ENCODE measurements at places on chromosomes 4 and X. TPM values are rescaled to one million over a fixed set of nuclear protein-coding genes. Genes with fewer than 3 reads are reported as not detected.
A peak's percentile ranks its signal among the peaks of the same experiment; 100 is the strongest.

CYLC1 gene
- not detected for polyA plus RNA-seq

KCNIP4 gene
- not detected for polyA plus RNA-seq

CT45A1 gene
- polyA plus RNA-seq = not detected

XAGE1A gene
- not detected for polyA plus RNA-seq

ARHGAP36 gene
- not detected for polyA plus RNA-seq

SPANXD gene
- not detected for polyA plus RNA-seq

TRIM60 gene
- not detected for polyA plus RNA-seq

DNA sequence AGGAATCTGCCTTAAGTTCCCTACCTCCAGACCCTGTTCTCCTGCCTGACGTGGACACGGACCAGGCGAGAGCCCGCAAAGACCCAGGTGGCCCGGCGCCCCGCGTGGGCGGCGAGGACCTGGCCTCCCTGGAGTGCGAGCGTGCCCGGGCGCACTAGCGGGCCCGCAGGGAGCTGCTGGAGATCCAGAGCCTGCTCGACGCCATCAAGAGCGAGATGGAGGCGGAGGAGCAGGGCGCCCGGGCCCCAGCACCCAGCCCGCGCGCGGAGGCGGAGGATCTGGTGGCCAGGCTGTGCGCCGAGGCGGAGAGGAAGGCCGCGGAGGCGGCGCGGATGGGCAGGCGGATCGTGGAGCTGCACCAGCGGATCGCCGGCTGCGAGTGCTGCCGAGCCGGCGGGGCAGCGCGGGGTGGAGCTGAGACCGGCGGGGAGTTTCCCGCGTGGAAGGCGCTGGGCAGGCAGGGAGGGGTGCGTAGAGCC lies 18.2 kb downstream of the MRFAP1 start:
- no peak for DNase-seq
- no peaks in the 10 kb centered on the region for H3K36me3 ChIP-seq
- H3K27me3 ChIP-seq = peaks cover 8% of the 10 kb centered on the region
- no peak overlapping the region for H3K27ac ChIP-seq
- peak overlapping the region; percentile 51 for H3K4me3 ChIP-seq
- H3K4me1 ChIP-seq = peaks cover 5% of the 10 kb centered on the region

DNA sequence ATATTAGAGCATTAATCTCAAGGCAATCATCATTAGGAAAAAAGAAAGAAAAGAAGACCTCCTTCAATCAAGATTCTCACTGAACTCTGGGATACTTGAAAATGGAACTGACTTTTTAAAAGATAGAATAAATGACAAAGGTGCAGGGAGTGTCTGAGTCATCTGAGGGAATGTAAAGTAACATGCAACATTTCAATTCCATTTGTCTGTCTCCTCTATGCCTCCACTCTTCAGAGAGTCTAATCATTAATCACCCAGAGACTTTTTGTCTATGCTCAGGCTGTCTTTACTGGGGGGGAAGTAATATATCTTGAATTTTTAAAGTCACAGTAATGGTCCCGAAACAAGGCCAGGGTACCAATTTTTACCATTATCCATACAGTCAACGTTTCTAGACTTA lies 55.0 kb upstream of the PACRGL start:
- H3K27me3 ChIP-seq = no peaks in the 10 kb centered on the region
- no peak overlapping the region for H3K4me3 ChIP-seq
- H3K4me1 ChIP-seq = no peaks in the 10 kb centered on the region
- DNase-seq = no peak
- H3K36me3 ChIP-seq = no peaks in the 10 kb centered on the region

DNA sequence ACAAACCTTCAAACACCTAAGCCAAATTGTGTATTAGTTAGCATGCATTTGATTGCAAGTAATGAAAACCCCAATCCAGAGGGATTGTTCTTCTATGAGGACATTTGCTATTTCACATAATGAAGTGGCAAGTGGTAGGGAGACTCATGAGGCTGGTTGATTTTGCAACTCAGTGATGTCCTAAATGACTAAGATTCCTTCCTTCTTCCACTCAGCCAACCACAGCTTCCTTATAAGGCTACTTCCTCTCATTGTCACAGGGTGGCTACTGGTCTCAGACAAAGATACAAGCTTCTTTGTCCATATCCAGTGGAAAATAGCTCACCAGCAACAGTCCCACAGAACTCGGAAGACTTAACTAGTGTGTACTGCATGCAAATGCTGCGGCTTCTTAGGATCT lies 5.3 kb upstream of the OTC start:
- H3K4me3 ChIP-seq = no peak overlapping the region
- H3K27ac ChIP-seq = no peak overlapping the region
- no peaks in the 10 kb centered on the region for H3K4me1 ChIP-seq

DNA sequence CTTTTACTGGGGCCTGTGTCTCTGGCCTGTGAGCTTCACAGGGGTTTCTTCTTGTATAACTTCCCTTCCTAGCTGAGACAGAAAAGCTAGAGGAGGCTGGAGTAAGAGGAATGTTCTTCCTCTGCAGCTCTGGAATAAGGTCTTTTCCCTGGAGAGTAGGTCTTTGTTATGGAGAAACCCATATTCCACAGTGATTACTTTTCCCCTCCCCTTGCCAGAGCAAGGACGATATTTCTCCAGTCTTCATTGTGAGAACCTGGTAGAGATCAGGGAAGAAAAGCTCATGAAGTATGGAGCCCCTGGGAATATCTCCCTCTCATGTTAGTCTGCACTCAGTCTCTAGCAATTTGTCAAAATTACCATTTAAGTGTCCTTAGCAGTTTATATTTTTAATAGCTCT lies 18.7 kb upstream of the GLRB start:
- DNase-seq = no peak
- no peaks in the 10 kb centered on the region for H3K4me1 ChIP-seq
- no peaks in the 10 kb centered on the region for H3K27me3 ChIP-seq

DNA sequence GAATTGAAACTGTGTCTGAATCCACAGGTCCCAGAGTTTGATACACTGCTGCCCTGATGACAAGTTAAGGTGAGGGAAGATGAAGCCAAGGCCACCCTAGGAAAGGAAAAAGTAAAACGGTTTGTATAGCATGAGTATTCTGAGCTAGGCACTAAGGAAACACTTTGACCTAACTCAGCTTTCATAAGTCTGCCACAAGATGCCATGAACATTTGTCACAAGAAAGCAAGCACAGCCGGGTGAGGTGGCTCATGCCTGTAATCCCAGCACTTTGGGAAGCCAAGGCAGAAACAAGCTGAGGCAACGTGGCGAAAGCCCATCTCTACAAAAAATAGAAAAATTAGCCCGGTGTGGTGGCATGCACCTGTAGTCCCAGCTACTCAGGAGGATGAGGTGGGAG lies 34.2 kb downstream of the ELOVL6 start:
- H3K36me3 ChIP-seq = no peaks in the 10 kb centered on the region
- H3K27me3 ChIP-seq = no peaks in the 10 kb centered on the region
- H3K4me1 ChIP-seq = peaks cover 39% of the 10 kb centered on the region
- H3K4me3 ChIP-seq = no peak overlapping the region
- DNase-seq = no peak

DNA sequence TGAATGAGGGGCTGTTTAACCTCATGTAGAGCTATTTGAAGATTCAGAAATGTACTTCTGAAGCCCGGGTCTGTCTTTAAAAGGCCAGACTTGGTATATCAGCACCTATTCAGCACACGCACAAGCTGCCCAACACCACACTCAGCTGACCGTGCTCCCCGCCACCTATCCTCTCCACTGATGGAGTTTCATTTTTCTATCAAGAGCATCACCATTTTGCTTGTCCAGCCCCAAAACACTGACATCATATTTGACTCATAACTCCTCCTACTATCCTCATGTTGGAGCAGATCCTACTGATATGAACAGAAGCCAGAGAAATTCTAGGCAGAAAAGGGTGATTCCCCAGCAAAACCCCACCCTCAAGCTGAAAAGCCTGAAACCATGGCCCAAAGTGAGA lies 100.3 kb downstream of the SORBS2 start:
- DNase-seq = no peak
- no peaks in the 10 kb centered on the region for H3K36me3 ChIP-seq
- H3K27ac ChIP-seq = no peak overlapping the region
- H3K27me3 ChIP-seq = peaks cover 2% of the 10 kb centered on the region
- peaks cover 9% of the 10 kb centered on the region for H3K4me1 ChIP-seq

DNA sequence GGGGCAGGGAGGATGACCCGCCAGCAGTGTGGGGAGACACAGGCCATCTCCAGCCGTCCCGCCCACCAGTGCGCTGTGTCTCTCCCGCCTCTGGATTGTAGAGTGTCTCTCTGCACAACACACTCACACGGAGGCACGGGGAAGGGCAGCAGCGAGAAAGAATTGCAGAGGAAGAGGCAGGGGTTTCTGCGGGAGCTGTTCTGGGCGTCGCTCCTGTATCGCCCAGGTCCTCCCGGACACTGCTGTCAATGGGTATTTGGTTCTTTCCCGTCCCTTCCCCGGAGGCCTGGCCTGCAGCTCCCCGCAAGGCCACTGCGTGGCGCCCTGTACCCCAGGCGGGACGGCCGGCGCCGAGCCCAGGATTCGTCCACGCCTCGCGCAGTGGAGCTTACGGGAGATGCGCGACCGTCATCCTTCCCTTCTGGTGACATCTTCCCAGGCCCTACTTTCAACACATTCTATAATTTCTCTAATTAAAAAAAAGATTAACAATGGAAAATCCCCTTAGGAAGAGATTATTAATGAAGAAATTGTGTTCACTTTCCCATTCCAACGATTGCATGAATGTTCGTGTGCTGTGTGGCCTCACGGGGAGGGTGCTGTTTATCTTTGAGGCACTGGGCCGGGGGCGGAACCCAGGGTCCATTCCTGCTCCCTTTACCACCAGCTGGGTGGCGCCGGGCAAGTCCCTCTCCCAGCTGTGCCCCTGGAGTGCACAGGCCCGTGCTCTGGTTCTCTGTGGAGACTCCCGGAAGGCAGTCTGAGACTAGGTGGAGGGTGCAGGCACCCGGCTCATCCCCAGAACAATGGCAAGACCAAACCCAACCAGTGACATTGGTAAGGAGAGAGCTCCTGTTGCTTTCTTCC lies 95.7 kb downstream of the CPZ start:
- peaks cover 3% of the 10 kb centered on the region for H3K27me3 ChIP-seq
- H3K36me3 ChIP-seq = no peaks in the 10 kb centered on the region
- H3K4me1 ChIP-seq = no peaks in the 10 kb centered on the region
- H3K27ac ChIP-seq = no peak overlapping the region

GRCh38 chrX:39929379-39930025 lies 168.3 kb downstream of the BCOR start:
- peaks cover 7% of the 10 kb centered on the region for H3K4me1 ChIP-seq
- no peaks in the 10 kb centered on the region for H3K36me3 ChIP-seq
- H3K27me3 ChIP-seq = no peaks in the 10 kb centered on the region
- DNase-seq = no peak

- no peaks in the 10 kb centered on the region for H3K27me3 ChIP-seq
- H3K4me1 ChIP-seq = peaks cover 16% of the 10 kb centered on the region
- no peak for DNase-seq
- H3K36me3 ChIP-seq = no peaks in the 10 kb centered on the region
- H3K27ac ChIP-seq = no peak overlapping the region
These were observed 176.7 kb upstream of the FAT1 start for GRCh38 chr4:186900232-186900900.

Measured in keratinocyte (primary cell).